Right cardiac atrium (tissue), 5 donors: ENCODE measurements at places on chromosomes 2 and 18.

- DNase-seq: no peak
Observed at GRCh38 chr2:43255296-43255910, 29.0 kb upstream of the ZFP36L2 start.

GRCh38 chr18:65352186-65352585, 398.6 kb upstream of the CDH7 start:
- DNase-seq: no peak

DNA sequence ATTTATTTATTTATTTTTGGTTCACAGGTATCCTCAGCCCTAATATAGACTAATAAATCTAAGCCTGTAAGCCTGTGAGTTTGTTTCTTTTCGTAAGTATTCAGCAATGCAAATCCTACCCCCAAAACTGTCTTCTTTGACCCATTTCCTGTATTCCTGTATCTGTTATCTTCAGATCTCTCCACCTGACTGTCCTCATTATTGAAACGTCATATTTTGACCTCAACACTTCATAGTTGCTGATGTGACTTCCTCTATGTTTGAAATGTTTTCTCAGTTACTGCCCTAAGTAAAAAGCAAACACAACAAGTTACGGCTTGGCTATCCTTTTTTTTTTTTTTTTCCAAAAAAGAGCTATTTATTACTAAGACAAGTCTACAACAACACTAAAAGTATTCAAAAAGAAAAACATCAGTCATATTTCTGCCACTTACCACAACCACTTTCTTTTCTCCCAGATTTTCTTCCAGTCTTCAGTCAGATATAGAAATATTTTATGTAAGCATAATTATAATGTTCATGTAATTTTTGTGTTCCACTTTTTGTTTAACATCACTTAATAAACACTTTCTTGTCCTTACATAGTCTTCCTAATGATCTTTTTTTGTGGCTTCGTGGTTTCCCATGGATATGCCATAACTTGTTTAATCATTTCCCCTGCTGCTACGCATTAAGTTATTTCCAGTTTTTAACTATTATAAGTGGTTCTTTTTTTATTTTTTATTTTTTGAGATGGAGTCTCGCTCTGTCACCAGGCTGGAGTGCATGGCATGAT, 45.0 kb upstream of the EML4 start:
- no peak for DNase-seq

DNA sequence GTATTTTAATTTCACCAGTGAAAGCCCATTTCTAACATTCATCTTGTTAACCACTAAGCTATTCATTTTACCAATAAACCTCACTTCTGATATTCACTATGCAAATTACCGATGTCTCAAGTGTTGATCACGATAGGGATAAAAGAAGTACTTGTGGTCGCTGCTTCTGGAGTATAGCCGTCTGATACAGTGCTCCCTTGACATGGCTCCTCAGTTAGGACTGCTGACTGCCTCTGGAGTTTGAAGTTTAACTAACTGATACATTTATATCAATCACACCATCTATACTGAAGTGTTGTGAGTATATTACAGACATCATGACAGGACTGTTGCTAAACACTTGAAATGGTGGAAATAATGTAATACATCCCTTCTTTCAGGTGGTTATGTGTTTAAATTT, 95.6 kb downstream of the EHBP1 start:
- no peak for DNase-seq

- no peak for DNase-seq
Observed at GRCh38 chr2:217877866-217878265, 124.9 kb downstream of the TNS1 start.

- DNase-seq: no peak
Observed at GRCh38 chr2:63049211-63049969, 1.2 kb upstream of the OTX1 start.
